ENCODE measurements at places on chromosomes 1 and 21.

- DNase-seq = peak; percentile 20
These were observed 18.4 kb upstream of the PLEKHG5 start for GRCh38 chr1:6509919-6510291.

GRCh38 chr1:100719490-100719889, at the start of gene VCAM1:
Gene VCAM1 (plus strand): TSS chr1:100719742. CDS start chr1:100719861, 119 bp downstream.
- peak; percentile 33 for DNase-seq

DNA sequence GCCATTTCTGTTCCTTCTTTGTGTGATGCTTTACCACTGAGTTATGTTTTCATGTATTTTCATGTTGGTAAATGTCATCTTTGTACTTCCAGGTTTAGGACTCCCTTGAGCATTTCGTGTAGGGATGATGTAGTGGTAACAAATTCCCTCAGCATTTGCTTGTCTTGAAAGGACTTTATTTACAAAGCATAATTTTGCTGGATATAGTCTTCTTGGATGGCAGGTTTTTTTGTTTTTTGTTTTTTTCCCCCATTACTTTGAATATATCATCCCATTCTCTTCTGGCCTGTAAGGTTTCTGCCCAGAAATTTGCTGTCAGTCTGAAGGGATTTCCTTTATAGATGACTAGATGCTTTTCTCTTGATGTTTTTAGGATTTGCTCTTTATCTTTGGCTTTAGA, 133.4 kb downstream of the PCBP3 start:
- no peak for DNase-seq

GRCh38 chr1:247212627-247213617, 41.1 kb upstream of the ZNF124 start:
- no peak for DNase-seq

- no peak for DNase-seq
These were observed 20.7 kb upstream of the CHIA start for GRCh38 chr1:111269825-111270406.

GRCh38 chr21:38741092-38741949, 64.4 kb upstream of the ETS2 start:
- DNase-seq = no peak

- no peak for DNase-seq
These were observed 78.1 kb downstream of the DHRS3 start for GRCh38 chr1:12539705-12540579.

DNA sequence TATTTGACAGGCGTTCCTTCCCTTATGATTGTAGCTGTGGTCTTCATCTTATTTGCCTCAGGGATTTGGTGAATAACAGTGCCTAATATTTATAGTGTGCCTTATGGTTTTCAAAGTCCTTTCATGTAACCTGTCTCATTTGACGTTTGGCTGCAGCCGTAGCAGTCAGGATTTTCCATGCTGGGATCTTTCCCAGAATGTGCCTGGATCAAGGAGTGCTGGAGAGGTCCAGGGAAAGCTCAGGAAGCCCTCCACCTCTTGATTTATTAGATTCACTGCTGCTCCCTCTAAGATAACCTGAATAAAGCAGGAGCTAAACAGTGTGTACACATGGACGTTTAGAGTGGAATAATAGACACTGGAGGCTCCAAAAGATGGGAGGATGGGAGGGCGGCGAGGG, 5.2 kb downstream of the C1orf21 start:
- no peak for DNase-seq

GRCh38 chr1:20534659-20535417, 17.5 kb upstream of the FAM43B start:
- no peak for DNase-seq

GRCh38 chr1:182121787-182122186, 60.3 kb upstream of the ZNF648 start:
- DNase-seq = no peak

- no peak for DNase-seq
These were observed 32.9 kb upstream of the SNX27 start for GRCh38 chr1:151578941-151579340.

DNA sequence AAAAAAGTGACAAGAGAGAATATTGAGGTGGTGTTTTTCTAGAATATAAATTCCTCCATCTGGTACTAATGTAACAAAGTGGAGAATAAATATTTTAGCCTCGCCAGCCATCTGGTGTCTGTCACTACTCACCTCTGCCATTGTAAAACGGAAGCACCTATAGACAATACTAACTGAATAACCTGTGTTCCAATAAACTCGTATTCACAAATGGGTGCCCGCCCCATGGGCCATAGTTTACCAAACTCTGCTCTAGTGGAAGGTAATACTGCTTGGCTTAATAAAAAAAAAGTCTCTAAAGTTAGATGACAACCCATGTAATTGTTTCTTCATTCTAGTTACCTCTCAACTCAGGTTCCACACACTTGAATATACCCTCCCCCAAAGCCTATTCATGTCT, 8.1 kb downstream of the MIS18A start:
- DNase-seq = no peak

All from GM20000 (cell line).